ENCODE measurements at places on chromosomes 12 and 14.

- no peak for DNase-seq
Measured at GRCh38 chr12:6215120-6215807, 15.1 kb downstream of the CD9 start.

DNA sequence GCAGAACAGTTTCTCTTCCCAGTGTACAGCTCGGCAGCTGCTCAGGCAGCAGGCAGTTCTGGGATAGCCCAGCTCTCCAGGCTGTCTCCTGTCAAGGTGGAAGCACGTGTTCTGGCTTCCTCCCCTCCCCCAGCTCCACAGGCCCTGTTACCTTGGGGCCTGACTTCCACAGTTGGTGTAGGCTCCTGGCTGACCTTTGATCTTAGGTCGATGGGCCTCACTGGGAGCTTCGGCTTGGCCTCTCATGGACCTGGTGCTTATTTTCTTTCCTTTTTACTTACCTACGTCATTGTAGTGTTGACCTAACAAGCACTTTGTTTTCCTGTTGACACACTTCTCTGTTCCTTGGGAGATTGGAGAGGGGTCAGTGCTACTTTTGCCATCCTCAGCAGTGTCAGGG is 17.0 kb downstream of the DLST start:
- DNase-seq = no peak

GRCh38 chr14:103164779-103165178 is 41.5 kb downstream of the TNFAIP2 start:
- DNase-seq = no peak

- DNase-seq = no peak
Measured at GRCh38 chr12:40854604-40855003, 162.4 kb downstream of the CNTN1 start.

GRCh38 chr12:43306066-43306465 is 245.9 kb downstream of the ADAMTS20 start:
- no peak for DNase-seq

DNA sequence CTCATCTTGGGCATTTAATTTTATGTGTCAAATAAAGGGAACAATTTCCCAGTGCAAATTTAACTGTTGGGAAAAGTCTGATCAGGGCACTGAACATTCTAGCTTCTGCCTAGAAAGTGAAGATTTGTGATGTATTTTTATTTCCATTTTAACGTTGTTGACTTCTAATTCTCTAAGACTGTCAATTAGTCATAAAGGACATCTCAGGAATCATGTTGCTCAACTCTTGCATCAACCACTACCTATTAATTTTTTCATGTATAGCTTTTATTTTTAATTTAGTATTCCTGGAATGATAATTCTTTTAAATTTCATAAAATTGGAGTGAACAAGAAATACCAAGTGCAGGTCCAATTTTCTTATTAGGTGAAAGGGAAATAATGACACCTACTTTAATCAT is 87.9 kb upstream of the METAP2 start:
- no peak for DNase-seq

- DNase-seq = no peak
Measured at GRCh38 chr14:64899958-64900357, 14.3 kb upstream of the CHURC1 start.

DNA sequence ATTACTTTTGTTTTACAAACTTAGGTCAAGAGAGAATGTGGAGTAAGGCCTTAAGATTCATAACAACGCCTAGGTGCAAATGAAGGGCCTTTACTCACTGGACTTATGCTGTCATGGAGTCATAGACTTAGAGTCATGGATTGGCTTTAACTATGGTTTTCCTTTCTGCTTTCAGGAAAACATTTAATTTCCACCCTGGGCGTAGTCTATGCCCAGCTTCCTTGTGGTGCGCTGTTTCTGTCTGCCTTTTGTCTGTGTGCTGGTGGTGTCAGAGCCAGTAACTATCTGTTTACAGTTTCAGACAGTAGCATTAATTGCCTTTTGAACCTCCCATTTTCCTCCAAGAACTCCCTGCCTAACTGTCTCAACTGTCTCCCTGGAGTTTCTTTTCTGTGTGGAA is 31.8 kb upstream of the COX6A1 start:
- no peak for DNase-seq

- DNase-seq = no peak
Measured at GRCh38 chr12:65926119-65926908, 102.0 kb downstream of the HMGA2 start.

- no peak for DNase-seq
Measured at GRCh38 chr12:113180333-113180732, 4.9 kb downstream of the DDX54 start.

- no peak for DNase-seq
Measured at GRCh38 chr12:95874452-95874851, 15.7 kb downstream of the SNRPF start.

DNA sequence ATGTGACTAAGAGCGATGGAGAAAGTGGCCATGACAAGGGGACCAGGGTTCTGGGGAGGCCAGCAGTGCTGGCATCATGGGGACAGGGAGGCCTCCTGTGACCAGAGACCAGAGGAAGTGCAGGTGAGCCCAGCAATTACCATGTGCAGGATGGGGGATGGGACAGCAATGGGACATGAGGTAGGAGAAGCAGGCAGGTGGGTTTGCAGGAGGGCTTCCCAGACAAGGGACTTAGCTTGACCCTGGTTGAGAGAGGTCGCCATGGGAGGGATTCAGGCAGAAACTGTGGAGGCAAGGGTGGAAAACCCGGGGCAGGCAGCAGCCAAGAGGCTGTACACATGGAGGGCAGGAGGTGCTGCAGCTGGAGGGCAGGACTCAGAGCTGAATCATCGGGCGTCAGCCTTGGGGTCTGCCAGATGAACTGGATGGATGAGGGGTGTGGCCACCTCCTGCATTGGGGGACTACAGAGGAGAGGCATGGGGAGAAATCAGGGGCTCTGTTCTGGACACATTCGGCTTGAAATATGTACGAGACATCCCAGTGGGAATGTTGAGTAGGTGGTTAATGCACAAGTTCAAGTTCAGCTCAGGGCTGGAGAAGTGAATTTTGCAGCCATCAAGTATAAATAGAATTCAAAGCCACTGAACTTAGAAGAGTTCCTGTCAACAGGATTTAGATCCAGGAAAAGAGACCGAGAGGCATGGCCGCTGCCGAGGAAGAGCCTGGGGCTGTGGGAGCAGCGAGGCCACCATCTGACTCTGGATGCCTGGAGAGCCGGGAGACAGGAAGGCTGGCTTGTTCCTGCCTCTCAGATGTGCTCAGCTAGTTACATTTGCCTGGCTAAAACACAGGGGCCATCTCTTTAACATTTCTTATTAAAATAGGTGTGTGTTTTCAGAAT is 36.6 kb downstream of the SFSWAP start:
- DNase-seq = no peak

- DNase-seq = no peak
Measured at GRCh38 chr14:20866963-20867362, 24.2 kb upstream of the RNASE3 start.

- DNase-seq = no peak
Measured at GRCh38 chr14:103209054-103209453, 85.8 kb downstream of the TNFAIP2 start.

GRCh38 chr12:78933014-78933413 is 68.4 kb downstream of the SYT1 start:
- DNase-seq = no peak

GRCh38 chr14:33734387-33734786 is 216.5 kb downstream of the EGLN3 start:
- no peak for DNase-seq

DNA sequence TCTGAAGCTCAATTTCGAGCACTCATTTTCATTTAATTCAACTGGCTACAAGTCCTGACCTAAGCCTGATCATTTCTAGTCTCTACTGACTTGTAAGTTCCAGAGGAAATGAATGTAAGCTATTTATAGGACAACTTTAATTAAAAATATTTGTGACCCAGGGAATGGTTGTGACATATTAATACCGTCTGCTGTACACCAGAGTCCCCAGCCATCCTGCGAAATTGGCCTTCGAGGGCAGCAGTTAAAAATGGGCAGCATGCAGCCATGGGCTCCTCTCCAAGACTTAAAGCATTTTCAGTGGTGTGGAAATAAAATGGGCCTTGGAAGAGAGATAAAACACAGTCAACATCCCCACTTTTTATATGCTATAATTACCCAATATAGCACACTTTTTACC is 30.7 kb upstream of the OVCH1 start:
- DNase-seq = no peak

DNA sequence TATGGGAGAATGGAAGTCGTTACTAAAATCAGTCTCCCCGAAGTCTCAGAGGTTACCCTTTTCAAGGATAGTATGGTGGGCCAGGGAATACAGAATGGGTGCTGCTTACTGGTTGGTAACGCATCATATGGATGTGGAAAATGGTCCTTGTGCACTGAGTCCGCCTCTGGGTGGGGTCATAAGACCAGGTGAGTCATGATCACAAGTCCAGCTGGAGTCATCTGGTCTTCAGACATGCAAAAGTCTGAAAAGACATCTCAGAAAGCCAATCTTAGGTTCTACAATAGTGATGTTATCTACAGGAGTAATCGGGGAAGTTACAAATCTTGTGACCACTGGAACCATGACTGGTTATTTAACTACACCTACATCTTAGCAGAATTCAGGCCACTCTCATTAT is 71.9 kb upstream of the TCL1B start:
- no peak for DNase-seq

DNA sequence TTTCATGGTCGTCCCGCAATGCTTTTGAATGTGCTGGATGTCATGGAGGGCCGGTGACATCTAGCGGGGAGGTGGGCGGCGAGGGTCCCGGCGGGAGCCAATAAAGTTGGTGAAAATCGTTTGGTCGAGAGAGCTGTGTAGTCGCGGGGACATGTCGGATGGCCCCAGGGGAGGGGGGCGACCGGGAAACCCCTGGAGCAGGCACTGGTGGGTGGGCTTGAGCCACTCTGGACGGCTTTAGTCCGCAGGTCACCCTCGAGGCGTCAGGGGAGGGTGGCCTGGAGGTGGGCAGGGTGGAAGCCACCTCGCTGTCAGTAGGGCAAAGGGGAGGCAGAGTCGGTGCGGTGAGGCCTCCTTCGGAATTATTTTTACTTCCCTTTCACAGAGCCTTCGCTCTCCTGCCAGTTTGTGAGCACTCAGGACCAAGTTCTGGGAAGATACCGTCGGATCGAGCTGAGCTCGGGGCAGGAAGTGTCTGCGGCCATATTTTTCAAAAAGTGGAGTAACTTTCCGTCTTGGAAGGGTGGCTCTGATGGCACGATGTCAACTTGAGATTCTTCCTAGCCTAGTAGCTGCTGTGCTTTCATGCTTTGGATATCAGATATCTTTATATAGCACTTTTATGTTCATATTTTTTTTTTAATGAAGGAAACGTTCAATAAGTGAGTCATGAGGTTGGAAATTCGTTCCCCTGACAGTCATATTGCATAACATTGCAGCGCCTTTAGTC is 28.2 kb downstream of the WBP11 start:
- peak; percentile 55 for DNase-seq

- no peak for DNase-seq
Measured at GRCh38 chr12:49983892-49984291, 11.1 kb downstream of the AQP6 start.

GRCh38 chr14:73311708-73312030 is 74.4 kb downstream of the PAPLN start:
- DNase-seq = no peak

DNA sequence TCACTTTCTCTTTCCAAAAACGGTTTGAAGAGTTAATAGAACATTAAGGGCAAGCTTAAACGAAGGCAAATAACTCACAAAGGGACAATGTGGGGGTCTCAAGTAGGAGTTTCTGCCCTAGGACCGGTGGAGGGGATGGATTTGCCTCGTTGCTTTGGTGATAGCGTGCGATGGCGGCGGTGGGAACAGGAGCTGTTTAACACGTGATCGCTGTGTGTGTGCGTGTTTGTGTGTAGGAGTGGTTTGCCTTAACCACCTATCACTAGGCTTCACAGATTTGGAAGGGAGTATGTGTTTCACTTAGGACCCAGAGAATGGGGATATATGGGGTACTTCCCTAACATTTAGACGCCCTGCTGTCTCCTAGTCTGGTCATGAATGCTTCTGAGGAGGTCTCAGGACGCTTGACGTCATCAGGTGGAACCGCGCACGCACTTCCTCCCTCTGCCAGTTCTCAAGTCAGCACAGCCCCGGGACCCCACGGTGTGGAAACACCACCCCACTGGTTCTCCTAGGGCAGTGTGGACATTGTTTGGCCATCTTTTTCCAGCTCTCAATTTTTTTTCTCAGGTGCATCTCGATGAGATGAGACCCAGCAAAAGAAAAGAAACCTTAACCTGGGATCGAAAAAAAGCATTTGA is 231.2 kb downstream of the ATP23 start:
- DNase-seq = no peak

DNA sequence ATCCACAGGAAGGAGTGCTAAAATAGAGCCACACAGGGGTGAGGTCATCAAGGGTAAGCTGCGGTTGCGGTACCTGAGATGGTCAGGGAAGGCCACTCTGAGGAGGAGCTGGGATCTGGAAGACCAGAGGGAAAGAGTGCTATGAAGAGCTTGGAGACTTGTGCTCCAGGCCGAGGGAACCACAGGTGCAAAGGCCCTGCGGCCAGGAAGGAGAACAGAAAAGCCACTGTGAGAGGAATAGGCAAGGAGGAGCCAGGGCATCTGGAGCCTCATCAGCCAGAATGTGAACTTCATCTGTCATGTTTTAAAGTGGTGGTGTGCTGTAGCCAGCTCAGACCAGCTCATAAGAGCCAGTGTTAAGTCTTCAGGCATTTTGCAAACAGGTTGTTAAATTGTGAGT is 5.5 kb upstream of the CCDC197 start:
- DNase-seq = no peak

DNA sequence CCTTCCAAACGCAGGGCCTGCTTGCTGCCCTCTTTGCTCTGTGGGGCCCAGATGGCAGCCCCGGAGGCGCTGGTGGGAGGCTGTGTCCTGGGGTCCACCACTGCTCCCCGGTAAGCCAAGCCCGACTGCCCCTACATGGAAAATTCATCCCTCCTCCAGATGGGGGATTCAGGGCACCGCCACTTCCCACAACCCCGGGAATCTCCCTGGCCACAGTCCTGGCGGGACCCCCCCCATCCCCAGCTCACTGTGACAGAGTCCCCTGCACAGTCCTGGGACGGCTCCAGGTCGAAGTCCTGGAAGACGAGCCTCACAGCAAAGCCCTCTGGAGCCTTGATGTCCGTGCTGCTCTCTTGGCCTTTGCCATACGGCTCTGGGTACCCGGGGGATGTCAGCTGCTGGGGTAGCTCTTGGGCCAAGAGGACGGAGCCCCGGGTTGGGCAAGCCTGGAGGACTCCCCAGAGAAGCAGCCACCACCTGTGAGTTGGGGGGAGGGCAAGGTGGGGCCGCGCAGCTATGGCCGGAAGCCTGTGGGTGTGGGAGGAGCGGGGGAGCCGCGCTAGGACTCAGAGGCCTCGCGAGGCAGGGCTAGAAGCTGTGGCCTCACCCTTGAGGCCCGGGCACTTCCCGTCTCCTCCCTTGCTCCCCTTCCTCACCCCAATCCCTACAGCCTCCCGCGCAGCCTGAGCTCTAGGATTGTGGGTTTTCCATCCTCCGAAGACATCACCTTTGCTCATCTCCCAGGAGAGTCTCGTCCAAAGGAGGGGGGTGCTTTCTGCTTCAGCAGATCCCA is 815 bp downstream of the C1RL start:
- peak; percentile 93 for DNase-seq

GRCh38 chr12:48054955-48055821 is 50.7 kb downstream of the SENP1 start:
- no peak for DNase-seq

Measured in activated CD8-positive, alpha-beta memory T cell treated with anti-CD3 and anti-CD28 coated beads, Interleukin-2, amount 10 ng/mL, durations not matched to agents 7 days and 5 days (primary cell).